ENCODE measurements at places on chromosomes 5 and 9.

DNA sequence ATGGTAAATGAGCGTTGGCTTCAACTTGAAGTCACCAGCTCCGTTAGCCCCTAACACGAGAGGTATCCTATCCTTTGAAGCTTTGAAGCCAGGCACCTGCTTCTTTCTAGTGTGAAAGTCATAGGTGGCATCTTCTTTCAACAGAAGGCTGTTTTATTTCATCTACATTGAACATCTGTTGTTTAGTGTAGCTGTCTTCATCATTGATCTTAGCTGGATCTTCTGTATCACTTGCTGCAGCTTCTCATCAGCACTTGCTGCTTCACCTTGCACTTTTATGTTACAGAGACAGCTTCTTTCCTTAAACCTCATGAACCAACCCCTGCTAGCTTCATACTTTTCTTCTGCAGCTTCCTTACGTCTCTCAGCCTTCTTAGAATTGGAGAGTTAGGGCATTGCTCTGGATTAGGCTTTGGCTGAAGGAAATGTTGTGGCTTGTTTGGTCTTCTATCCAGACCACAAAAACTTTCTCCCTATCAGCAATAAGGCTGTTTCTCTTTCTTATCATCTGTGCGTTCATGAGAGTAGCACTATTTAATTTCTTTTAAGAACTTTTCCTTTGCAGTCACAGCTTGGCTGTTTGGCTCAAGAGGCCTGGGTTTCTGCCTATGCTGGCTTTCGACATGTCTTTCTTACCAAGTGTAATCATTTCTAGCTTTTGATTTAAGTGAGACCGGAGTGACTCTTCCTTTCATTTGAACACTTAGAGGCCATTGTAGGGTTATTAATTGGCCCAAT, 47.2 kb downstream of the PCSK5 start:
- DNase-seq, result no peak

GRCh38 chr5:5751498-5751897, 329.0 kb downstream of the ICE1 start:
- DNase-seq, result no peak

- DNase-seq, result no peak
Observed at GRCh38 chr9:114345493-114346065, 15.9 kb downstream of the ORM2 start.

GRCh38 chr5:29077451-29077850, 2039.1 kb upstream of the CDH9 start:
- DNase-seq, result no peak

DNA sequence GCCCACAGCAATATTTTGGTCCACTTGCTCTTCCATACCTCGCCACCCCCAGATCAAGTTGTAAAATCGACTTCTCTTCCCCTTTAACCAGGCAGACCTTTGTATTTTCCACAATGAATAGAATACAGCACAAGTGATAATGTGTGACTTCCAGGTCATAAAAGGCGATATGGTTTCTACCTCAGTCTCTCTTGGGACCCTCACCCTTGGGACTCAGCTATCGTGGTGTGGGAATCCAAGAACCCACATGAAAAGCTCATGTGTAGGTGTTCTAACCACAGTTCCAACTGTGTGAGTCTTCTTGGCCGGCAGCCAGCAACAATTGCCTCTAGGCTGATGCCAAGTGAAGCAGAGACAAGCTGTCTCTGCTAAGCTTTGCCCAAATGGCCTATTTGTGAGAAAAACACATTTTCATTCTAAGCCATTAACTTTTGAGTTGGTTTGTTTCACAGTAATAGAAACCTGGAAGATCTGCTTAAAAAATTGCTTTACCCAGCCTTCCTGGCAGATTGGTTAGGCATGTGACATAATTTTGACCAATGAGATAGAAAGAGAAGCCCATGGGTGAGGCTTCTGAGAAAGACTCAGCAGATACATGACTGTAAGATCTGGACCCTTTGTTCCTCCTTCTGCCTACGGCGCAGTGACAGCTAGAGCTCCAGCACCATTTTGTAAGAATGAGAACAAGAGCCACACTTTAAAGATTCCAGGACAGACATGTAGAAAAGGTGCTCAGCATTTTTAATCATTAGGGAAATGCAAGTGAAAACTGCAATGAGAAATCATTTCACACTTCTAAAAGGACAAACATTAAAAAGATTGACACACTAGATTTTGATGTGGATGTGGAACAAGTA, 18.3 kb upstream of the MLLT3 start:
- DNase-seq, result no peak

DNA sequence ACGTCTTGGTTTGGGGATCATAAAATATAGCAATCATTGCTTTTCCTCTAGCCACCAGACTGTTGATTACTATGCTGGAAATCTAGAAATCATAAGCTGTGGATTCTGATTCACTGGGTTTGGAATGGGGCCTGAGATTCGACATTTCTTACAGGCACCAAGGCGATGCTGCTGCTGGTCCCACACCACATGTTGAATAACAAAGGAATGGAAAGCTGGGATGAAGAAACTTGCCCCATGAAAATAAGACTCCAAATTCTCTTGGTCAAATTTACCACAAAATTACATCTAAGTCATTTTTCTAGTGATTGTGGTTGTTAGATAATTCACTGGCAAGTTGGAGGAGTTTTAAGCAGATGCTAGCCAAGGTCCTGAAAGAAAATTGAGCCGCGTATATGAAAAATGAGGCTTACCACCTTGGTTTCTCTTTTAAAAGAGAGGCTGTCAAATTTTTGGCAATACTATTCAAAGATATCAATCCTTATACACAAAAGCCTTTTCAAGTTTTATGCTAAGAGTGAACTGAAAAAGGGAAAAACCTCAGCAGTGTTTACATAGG, 23.0 kb upstream of the MEIKIN start:
- no peak for DNase-seq

DNA sequence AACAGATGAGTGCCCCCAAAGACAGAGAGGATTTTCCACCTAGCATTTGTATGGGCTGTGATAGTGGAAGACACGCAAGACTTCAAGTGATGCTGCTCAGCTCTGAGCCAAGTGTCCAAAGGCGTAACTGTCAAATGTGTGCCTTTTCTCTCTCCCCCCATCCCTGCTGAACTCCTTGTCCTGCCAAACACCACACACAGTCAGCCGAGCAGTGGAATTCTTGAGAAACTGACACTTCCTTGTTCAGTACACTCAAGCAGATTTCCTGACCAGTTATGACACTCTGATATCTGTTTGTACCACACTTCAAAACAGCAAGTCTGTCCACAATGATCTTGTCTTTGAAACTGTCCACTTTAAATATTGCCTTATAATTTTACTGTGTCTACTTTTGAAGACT, 166.4 kb downstream of the PIK3R1 start:
- no peak for DNase-seq

- DNase-seq, result no peak
Observed at GRCh38 chr9:134858051-134858841, 22.4 kb upstream of the FCN2 start.

GRCh38 chr9:113941526-113941925, 65.4 kb downstream of the ZNF618 start:
- no peak for DNase-seq

- no peak for DNase-seq
Observed at GRCh38 chr9:74556685-74557084, 59.5 kb downstream of the RORB start.

GRCh38 chr9:7360513-7360912, 439.1 kb downstream of the DMAC1 start:
- DNase-seq, result no peak

DNA sequence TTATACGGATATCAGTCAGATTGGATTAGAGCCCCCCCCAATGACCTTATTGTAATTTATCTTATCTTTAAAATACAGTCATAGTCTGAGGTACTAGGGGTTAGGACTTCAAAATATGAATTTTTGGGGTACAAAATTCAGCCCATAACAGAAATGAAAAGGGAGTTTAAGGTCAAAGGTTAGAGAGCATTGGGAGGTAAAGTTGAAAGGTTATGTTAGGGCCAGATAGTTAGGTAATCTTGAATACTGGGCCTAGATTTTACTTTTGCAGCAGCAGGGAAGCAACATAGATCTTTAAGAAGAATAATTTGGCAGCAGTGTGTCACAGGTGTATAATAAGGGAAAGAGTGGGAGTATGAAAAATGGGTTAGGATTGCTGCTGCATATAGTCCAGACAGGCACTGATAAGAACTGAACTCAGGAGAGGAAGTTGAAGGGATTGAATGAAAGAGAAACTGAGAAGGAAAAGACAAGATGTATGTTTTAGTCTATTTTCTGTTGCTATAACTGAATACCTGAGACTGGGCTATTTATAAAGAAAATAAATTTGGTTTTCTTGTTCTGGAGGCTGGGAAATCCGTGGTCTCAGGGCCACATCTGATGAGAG, 10.7 kb upstream of the GCNT4 start:
- DNase-seq, result no peak

GRCh38 chr5:10161778-10162177, 87.9 kb downstream of the ATPSCKMT start:
- DNase-seq, result no peak

DNA sequence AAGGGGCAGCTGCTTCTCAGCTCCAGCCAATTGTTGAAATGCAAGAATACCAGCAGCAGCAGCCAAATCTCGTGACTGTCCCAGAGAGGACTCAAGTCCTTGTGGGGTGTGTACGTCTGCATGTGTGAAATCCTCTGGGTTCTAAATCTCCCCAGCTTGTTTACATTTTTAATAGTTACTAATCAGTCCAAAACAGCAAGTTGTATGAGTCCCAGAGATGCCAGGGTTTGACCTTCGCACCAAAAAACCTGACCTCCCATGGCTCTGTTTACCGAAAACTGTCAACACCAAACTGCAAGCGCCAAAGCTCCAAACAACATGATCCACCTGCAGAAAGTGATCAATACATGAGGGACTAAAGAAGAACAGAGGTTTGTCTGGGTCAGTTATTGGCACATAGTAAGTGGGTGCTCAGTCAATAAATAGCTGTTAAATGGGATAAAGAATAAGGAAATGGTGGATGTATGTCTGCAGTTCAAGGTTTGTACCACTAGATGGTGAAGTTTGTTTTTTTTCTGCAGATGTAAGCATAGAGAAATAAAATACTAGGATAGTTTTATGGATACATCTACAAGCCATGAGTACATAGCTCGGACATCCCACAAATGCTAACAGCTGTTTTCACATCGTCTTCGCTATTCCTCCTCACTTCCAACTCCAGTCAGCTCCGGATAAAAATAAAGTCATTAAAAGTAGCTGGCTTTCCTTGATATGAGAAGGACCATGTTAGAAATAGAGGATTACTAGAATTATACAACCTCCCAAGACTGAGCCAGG, 85.3 kb upstream of the ADRB2 start:
- no peak for DNase-seq

DNA sequence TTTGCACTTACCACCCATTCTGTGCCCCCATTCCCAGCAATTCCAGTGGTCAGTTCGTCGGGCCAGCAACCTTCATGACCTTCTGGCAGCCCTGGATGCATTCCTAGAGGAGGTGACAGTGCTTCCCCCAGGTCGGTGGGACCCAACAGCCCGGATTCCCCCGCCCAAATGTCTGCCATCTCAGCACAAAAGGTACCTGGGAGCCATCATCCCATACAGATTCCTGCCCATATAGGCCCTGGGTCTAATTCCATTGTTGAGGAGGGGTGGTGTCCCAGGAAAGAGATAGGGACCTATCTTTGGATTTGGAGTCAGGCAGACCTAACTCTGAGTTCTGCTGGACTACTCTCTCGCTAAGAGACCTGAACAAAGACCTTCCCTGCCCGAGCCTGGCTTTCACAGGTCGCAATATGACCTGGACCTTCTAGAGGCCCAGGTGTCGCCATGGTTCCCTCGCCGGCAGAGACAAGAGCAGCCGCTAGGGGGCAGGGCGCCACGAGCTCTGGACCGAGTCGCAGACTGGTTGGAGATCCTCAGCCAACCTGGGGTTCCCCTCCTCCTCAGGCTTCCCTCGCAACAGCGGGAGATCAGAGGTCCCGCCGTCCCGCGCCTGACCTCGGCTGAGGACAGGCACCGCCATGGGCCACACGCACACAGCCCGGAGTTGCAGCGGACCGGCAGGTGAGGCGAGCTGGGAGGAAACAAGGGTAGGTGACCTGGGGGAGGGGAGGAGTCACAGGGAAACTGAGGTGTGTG, 3.1 kb downstream of the SLC4A9 start:
- DNase-seq, result peak; percentile 92

GRCh38 chr9:8570776-8571175, 771.2 kb upstream of the DMAC1 start:
- DNase-seq, result no peak

DNA sequence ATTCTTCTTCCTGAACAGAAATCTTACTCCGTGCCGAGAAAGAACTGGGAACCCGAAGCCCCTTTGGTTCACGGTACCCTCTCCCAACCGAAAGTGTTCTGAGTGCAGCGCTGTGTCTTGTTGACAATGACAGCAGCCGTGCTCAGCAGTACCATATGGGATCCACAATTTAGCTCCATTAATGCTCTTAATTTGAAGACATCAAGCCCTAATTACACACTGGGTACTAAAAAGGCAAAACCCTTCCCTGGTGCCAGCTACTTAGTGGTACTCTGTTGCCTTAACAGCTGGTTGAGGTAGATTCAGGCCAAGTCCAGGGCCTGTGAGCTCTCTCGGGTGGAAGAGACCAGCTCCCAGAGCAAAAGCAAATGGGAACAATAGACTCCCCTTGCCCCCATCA, 24.5 kb downstream of the DDX31 start:
- no peak for DNase-seq

DNA sequence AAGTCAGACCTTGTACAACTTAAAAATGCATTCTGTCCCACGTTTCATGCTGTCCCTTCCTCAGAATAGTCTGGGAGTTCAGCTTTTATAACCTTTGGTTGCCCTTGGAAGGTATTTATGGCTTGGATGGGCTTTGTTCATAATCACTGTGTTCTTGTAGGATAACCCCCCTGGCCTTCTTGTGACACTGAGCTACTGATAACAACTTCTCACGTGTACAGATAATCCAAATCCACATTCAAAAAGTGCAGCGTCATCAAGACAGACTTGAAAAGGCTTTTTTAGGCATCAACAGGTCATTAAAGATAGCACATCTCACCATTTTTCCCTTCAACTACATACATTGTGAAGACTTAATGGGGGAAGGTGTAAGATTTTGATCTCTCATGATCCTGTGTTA, 42.0 kb downstream of the SLC1A3 start:
- no peak for DNase-seq

- no peak for DNase-seq
Observed at GRCh38 chr5:4099386-4099785, 503.8 kb downstream of the IRX1 start.

DNA sequence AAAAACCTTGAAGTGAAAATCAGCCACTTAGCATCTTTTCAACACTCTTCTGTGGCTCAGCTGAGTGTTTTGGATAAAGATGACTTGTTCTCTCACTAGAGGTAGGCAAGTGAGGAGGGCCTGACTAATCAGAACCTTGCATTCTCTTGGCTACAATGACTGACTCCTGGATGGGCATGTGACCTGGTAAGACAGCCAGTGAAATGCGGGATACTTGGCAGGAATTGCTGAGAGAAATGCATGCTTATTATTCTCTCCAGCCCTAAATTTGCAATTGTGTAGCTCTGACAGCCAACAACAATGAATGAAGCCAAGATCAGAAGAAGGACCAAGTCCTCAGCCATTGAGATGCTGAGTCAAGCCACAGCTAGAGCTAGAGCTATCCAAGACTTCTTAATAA, 490.5 kb upstream of the ZNF608 start:
- no peak for DNase-seq

- no peak for DNase-seq
Observed at GRCh38 chr5:79408028-79408427, 105.9 kb downstream of the HOMER1 start.

GRCh38 chr5:54024466-54024865, 285.9 kb downstream of the ARL15 start:
- no peak for DNase-seq

- DNase-seq, result no peak
Observed at GRCh38 chr9:98962181-98962560, 18.5 kb downstream of the COL15A1 start.
